Natural killer cell (primary cell): ENCODE measurements at places on chromosomes 7 and 10. TPM values are rescaled to one million over a fixed set of nuclear protein-coding genes. Genes with fewer than 3 reads are reported as not detected.

CH25H gene
- 0.20 TPM for total RNA-seq

MYH16 gene
- not detected for total RNA-seq

ENTPD1 gene
- 6.2 TPM for total RNA-seq

HMX2 gene
- total RNA-seq = not detected

PURB gene
- total RNA-seq = 33.7 TPM

CTAGE4 gene
- total RNA-seq = 0.40 TPM

PDGFA gene
- total RNA-seq = 2.0 TPM

- no peak overlapping the region for H3K27ac ChIP-seq
- no peaks in the 10 kb centered on the region for H3K4me1 ChIP-seq
- no peak overlapping the region for H3K4me3 ChIP-seq
These were observed 952.7 kb upstream of the KCND2 start for GRCh38 chr7:119320316-119320715.

GRCh38 chr10:70799124-70799523, 13.9 kb upstream of the TBATA start:
- H3K27ac ChIP-seq = no peak overlapping the region
- no peak for DNase-seq
- no peak overlapping the region for H3K4me3 ChIP-seq
- H3K4me1 ChIP-seq = no peaks in the 10 kb centered on the region

GRCh38 chr10:31063841-31064240, 32.2 kb upstream of the ZNF438 start:
- no peaks in the 10 kb centered on the region for H3K27me3 ChIP-seq
- no peak for DNase-seq
- H3K36me3 ChIP-seq = no peaks in the 10 kb centered on the region
- no peaks in the 10 kb centered on the region for H3K4me1 ChIP-seq

DNA sequence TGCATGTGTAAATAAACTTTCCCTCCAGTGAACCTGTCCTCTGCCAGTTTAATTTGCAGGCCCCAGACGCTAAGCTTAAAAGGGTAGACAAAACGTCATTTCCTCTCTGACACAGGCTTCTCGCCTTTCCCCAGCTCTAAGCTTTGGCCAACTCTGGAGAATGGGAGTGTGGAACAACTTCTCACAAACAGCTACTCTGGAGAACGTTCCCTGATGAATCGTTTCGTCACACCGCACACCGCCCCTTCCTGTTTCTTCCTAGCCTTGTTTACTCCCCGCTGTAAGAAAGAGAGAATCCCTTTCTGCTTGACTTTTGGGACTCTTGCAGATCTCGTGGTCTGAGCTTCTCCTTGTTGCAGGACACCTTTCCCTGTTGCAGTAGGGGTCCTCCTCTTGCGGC, 564.2 kb downstream of the TCERG1L start:
- no peak overlapping the region for H3K27ac ChIP-seq
- H3K27me3 ChIP-seq = no peaks in the 10 kb centered on the region
- no peak for DNase-seq
- H3K4me3 ChIP-seq = no peak overlapping the region
- H3K36me3 ChIP-seq = no peaks in the 10 kb centered on the region

- no peaks in the 10 kb centered on the region for H3K36me3 ChIP-seq
- no peaks in the 10 kb centered on the region for H3K27me3 ChIP-seq
- no peak overlapping the region for H3K4me3 ChIP-seq
These were observed 495.2 kb upstream of the LRRN3 start for GRCh38 chr7:110595694-110596093.

DNA sequence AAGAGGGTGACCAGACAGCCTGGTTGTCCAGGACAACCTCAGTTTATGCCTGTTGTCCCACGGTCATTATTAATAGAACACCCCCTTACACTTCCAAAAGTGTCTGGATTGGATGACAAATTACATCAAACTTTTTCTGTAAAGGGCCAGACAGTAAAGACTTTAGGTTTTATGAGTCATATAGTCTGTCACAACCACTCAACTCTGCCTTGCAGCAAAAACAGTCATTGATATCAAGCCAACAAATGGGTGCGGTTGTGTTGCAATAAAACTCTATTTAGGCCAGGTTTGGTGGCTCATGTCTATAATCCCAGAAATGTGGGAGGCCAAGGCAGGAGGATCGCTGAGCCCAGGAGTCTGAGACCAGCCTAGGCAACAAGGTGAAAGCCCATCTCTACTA, 66.7 kb upstream of the ATP6V0A4 start:
- DNase-seq = no peak
- no peaks in the 10 kb centered on the region for H3K36me3 ChIP-seq
- H3K27me3 ChIP-seq = no peaks in the 10 kb centered on the region
- H3K4me1 ChIP-seq = no peaks in the 10 kb centered on the region
- no peak overlapping the region for H3K27ac ChIP-seq

- H3K4me1 ChIP-seq = no peaks in the 10 kb centered on the region
- H3K27me3 ChIP-seq = no peaks in the 10 kb centered on the region
- no peak overlapping the region for H3K27ac ChIP-seq
These were observed 703.2 kb downstream of the XPNPEP1 start for GRCh38 chr10:109219935-109220605.

DNA sequence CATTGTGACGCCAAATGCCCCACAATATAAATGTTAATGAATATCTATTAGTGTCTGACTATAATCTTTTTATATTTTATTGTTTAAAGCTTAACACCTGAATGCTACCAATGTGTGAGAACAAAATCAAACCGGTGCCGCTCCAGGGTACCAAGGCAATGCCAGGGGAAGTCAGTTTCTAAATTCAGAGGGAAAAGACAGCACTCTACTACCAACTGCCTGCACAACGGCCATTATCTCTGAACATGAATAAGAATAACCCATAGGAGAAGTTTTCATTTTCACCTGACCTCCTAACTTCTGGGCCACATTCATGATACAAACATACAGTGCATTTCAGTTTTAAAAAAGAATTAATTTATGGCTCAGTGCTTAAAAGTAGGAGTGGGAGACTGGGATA, 21.7 kb downstream of the USP6NL start:
- DNase-seq = no peak
- no peak overlapping the region for H3K4me3 ChIP-seq
- H3K36me3 ChIP-seq = no peaks in the 10 kb centered on the region
- no peaks in the 10 kb centered on the region for H3K27me3 ChIP-seq
- peaks cover 2% of the 10 kb centered on the region for H3K4me1 ChIP-seq
- no peak overlapping the region for H3K27ac ChIP-seq

GRCh38 chr10:126903656-126904360, 1.4 kb upstream of the DOCK1 start:
- H3K4me3 ChIP-seq = no peak overlapping the region
- no peak overlapping the region for H3K27ac ChIP-seq
- H3K36me3 ChIP-seq = no peaks in the 10 kb centered on the region

- DNase-seq = no peak
- no peaks in the 10 kb centered on the region for H3K36me3 ChIP-seq
- no peak within 1 kb of the TSS for H3K4me3 ChIP-seq
- H3K4me1 ChIP-seq = peaks cover 11% of the 10 kb centered on the region
These were observed at the start of gene ZP3 for GRCh38 chr7:76424413-76425111. Gene ZP3 (plus strand): TSS chr7:76424950. CDS start chr7:76424965, 15 bp downstream.

GRCh38 chr10:84397735-84398144, 69.4 kb downstream of the CCSER2 start:
- no peaks in the 10 kb centered on the region for H3K4me1 ChIP-seq
- H3K4me3 ChIP-seq = no peak overlapping the region
- H3K36me3 ChIP-seq = peaks cover 2% of the 10 kb centered on the region
- H3K27ac ChIP-seq = no peak overlapping the region
- H3K27me3 ChIP-seq = no peaks in the 10 kb centered on the region
- DNase-seq = no peak

- no peak overlapping the region for H3K4me3 ChIP-seq
- H3K27me3 ChIP-seq = no peaks in the 10 kb centered on the region
- peaks cover 12% of the 10 kb centered on the region for H3K36me3 ChIP-seq
- no peak for DNase-seq
- H3K27ac ChIP-seq = no peak overlapping the region
These were observed 187.6 kb upstream of the KLF14 start for GRCh38 chr7:130921391-130922180.

- no peak for DNase-seq
- no peak overlapping the region for H3K4me3 ChIP-seq
- no peak overlapping the region for H3K27ac ChIP-seq
- H3K36me3 ChIP-seq = no peaks in the 10 kb centered on the region
- H3K4me1 ChIP-seq = peaks cover 11% of the 10 kb centered on the region
These were observed 48.6 kb upstream of the ADO start for GRCh38 chr10:62755662-62756653.
